ENCODE measurements at places on chromosomes 1 and 21. TPM values are rescaled to one million over a fixed set of nuclear protein-coding genes. Genes with fewer than 3 reads are reported as not detected.

The S100B gene
- total RNA-seq = 6.1 TPM

The PSMB2 gene
- 19.2 TPM for total RNA-seq

The CSF3R gene
- total RNA-seq = 1.2 TPM

The LPAR3 gene
- 0.82 TPM for total RNA-seq

The SYDE2 gene
- total RNA-seq = 6.9 TPM

The FAM151A gene
- not detected for total RNA-seq

The SELL gene
- 0.82 TPM for total RNA-seq
